ENCODE measurements at places on chromosomes 4 and X. TPM values are rescaled to one million over a fixed set of nuclear protein-coding genes. Genes with fewer than 3 reads are reported as not detected.

DNA sequence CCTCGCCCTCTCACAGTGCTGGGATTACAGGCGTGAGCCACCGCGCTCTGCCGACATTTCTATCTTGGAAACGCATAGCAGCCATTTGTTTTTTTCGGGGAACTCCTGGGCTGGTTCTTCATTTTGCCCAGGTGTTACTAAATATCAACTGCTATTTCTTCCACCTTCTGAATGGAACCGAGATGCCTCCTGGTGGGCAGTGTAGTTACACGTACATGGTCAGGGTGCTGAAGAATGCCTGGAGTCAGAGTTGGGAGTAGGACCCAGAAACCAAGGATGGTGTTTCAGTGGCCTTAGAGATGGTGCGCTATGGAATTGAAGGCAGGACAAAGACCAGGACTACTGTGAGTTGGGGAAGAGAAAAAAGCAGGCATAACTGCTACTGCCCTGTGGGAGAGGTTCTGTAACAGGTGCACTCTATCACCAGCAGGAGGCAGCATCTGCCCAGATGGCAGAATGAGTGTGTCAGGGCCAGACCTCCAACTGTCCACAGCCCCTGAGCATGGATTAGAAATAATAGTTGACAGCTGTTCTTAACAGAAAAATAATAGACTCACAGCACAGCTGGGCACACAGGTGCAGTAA is 81.7 kb downstream of the ZC4H2 start:
- no peak for DNase-seq

DNA sequence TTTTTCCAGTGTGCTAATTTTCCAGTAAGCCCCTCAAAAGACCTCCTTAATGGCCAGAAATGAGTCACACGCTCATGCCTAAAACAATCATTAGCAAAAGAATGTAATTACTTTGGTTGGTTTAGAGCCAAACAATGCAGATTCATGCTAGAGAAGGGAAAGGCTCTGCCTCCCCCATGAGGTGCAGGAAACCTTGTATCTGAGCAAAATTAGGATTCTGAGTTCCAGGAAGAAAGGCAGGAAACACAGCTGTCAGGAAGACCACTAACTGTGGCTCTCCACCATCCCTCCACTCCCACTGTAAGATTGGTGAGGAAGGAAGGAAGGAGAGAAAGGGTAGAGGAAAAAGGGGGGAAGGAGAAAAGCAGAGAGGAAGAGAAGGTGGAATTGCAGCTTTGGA is 104.9 kb upstream of the DHX15 start:
- no peak for DNase-seq

DNA sequence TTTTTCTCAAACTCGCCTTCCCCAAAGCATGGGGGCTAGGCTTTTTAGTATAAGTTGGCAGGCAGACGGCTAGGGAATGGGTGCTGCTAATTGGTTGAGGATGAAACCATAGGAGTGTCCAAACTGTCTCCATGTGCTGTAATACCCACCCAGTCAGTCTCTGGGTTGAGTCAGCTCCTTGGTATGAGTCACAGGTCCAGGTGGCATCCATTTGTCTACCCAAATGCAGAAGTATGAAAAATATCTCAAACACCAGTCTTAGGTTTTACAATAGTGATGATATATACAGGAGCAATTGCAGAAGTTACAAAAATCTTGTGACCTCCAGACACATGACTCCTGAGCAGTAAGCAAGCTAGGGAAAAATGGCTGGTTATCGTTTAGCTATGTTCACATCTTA is 27.4 kb upstream of the CCSER1 start:
- DNase-seq: no peak

DNA sequence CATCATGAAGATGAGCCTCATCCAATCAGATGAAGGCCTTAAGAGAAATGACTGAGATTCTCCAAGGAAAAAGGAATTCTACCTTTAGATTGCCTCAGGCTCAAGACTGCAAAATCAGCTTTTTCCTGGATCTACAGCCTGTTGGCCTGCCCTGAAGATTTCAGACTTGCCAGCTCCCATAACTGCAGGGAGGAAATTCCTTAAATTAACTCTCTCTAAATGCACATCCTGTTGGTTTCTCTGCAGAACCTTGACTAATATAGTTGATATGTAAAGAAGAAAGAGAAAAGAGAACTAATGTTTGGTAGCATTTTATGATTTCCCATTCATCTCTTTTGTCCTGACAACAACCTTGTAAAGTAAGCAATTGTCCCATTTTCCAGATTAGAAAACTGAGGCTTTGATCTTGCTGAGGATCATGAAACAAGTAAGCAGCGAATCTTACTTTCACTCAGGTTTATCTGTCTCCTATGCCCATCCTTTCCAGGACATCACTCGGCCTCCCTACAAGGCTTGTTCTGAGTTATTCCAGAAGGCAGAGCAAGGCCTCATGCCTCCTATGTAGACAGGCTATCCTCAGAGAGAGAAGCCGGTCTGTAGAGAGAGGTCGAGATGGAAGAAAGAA is 115.0 kb upstream of the LDB2 start:
- DNase-seq: no peak

DNA sequence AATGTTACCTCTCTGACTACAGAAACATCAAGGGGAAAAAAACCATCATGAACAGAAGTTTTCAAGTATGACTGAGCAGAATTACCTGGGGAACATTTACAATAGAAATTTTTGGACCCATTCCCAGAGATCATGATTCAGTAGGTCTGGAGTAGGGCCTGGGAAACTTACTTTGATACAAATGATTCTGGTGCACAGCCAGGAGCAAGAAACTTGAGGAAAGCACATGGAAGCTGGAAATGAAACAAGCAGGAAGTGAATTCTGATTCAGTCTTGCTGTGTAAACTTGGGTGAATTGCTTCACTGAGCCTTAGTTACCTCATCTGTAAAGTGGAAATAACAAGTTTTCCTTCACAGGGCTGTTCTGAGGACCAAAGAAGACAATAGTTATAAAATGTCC is 192.5 kb upstream of the TAPT1 start:
- no peak for DNase-seq

DNA sequence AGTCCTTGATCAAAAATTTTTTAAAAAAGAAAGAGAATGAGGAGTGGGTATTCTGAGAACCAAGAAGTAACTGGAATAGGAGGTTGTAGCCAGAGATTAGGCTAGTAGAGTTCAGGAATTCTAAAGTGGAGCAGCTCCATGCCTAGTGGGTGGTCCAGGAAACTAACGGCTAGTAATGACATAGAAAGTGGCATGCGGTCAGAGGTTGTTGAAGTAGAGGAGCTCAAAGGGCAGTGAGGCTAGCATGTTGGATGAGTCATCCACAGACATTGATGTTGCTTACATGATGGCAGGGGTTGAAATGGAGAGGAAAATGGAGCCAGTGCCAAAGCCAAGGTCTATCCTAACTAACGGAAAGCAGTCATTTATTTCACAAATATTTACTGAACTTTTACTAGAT is 42.1 kb downstream of the TEX13B start:
- no peak for DNase-seq

DNA sequence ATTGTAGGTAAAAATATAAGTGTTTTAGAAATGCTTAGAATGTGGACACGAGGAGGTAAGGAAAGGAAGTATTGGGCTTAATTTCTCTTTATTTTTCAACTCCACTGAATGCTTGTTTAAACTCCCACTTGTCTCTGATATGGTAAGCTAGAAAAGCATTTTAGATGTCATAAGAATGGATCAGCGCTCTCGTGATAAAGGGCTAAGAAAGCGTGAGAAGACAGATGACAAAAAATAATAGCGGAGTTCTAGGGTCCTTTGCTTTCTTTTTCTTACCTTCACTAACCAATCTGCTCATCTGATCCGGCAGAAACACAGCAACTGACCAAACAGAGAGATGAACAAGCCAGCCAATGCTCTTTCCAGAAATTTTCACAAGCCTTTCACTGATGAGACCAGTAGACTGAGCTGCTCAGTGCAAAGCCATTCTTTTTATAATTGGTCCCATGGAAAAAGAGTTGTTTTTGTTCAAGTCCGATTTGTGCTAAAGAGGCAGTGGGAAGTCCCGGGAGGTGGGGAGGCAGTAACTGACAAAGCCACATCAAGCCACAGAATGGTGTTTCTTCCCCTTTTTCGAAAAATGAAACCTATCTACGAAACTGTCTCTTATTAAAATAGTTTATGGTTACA is at the start of gene TASL:
TSS of gene TASL (minus strand) at position 405 of the 630 bp plus-strand sequence. CDS start 17,411 bp downstream, outside the sequence.
- DNase-seq: no peak

GRCh38 chr4:155405059-155405458 is 28.3 kb upstream of the MAP9 start:
- DNase-seq: no peak

DNA sequence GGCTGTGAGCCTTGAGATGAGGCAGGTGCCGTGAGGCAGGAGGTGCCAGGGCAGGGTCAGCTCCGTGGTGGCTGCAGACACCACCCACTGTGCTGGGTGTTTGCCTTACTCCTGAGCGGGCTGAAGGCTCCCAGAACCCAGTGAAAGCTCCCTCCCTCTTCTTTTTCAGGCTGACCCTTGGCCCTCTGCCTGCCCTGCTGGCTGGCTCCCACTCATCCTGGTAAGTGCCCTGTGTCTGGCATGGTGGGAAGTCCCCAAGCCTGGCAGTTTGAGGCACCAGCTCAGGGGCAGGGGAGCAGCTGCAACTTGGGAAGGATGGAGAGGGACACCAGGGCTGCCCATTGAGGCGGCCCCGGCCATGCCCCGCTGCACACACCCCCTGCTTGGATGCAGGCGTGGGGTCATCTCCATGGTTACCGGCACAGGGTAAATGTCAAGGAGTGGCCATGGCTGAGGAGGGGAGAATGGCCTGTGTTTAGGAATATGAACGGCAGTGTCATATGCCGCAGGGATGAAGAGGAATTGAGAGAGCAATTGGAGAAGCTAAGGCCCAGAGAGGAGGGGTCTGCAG is 16.8 kb downstream of the SH3BP2 start:
- no peak for DNase-seq

DNA sequence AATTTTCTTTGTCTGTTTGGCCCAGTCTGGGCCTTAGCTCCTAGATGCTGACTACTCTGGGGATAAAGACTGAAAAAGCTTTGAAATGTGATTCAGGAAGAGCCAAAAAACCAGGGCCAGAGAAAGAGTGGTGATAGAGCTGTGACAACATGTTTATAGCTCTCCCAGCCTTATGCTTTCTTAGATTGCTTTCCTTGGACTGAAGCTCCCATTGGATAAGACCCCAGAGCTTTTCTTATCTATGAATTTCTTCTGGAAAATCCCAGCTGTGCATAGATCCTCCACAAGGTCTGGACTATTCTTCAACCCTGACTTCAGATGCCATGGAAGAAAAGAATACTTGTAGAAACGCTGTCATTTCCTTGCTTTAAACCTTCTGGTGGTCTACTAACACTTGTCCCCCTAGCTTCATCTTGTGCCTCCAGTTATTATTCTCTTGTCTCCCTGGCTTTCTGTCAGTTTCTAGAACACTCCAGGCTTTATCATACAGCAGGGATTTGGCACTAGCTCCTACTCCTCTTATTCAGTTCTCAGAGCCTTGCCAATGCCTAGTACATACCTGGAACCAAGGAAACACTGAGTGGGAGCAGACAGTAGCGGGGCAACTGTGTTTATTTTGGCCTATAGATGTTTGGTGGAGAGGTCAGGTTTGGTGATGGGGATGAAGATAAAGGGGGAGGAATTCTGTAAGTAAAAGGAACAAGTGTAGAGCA is 57.1 kb upstream of the TEX13D start:
- DNase-seq: no peak

DNA sequence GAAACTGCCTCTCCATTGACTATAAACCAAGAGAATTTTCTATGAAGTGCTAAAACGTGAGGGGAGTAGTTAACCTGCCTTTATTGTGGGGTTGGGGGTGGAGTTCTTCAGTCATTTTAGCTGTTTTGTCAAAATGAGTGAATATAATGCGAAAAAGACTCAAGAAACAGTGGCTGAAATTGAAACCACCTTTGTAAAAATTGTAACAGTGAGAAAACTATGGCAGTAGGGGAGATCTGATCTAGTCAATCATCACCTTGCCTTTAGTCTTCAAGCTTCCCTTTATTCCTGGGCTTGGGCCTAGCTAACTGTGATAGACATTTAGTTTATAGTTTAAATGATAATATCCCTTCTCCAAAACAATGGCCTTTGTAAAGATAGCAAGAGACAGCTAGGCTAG is 1927.3 kb downstream of the STIM2 start:
- DNase-seq: no peak

- DNase-seq: no peak
Measured at GRCh38 chr4:173492315-173492714, 37.7 kb downstream of the HAND2 start.

DNA sequence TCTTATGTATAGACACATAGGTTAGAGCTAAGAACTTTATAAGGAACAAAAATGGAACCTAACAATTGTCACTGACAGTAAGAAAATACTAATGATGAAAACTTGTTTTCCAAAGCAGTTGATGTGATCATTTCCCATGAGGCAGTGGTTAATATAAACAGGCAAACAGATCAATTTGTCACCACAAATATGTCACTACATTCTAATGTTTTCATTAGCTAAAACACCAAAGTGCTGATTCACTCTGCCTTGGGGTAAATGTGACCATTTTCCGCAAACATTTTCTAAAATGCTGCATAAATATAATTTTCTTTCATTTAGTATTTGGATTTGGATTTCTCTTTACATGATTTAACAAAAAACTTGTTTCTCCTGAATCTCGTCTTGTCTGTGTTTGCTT is 408.9 kb upstream of the CTSO start:
- DNase-seq: no peak

- DNase-seq: no peak
Measured at GRCh38 chr4:120053911-120054310, 12.7 kb downstream of the MAD2L1 start.

DNA sequence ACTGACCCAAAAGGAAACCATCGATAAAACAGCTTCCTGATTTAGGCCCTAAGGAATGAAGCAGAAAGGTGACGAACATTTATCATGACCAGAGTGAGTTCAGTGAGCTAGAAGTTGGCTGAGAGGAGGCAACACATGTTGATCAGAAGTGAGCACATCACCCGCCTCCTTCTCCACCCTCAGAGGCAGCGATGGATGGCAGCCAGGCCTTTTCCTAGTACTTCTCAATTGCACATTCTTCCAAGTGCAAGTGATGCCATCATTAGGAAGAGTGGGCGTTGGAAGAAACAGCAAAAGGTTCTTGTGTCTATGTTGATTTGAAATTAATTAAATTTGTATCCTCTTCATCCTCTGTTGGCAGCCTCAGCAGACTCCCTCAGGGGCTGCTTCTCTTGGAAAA is 51.7 kb downstream of the TMEM154 start:
- DNase-seq: peak; percentile 45

The XPNPEP2 gene
- 0.56 TPM for total RNA-seq

The STARD8 gene
- total RNA-seq: 17.5 TPM

The PPM1K gene
- 305 TPM for total RNA-seq

The VSIG4 gene
- total RNA-seq: 162 TPM

The PDGFRA gene
- total RNA-seq: 22.6 TPM

The GAGE13 gene
- not detected for total RNA-seq

The ABLIM2 gene
- total RNA-seq: 21.6 TPM

The SHOX gene
- total RNA-seq: not detected

The TSPAN6 gene
- total RNA-seq: 6.8 TPM

Measured in heart left ventricle (tissue), 16 donors.